Neural crest cell (in vitro differentiated cells): ENCODE measurements at places on chromosomes 2 and 18. TPM values are rescaled to one million over a fixed set of nuclear protein-coding genes. Genes with fewer than 3 reads are reported as not detected.

DNA sequence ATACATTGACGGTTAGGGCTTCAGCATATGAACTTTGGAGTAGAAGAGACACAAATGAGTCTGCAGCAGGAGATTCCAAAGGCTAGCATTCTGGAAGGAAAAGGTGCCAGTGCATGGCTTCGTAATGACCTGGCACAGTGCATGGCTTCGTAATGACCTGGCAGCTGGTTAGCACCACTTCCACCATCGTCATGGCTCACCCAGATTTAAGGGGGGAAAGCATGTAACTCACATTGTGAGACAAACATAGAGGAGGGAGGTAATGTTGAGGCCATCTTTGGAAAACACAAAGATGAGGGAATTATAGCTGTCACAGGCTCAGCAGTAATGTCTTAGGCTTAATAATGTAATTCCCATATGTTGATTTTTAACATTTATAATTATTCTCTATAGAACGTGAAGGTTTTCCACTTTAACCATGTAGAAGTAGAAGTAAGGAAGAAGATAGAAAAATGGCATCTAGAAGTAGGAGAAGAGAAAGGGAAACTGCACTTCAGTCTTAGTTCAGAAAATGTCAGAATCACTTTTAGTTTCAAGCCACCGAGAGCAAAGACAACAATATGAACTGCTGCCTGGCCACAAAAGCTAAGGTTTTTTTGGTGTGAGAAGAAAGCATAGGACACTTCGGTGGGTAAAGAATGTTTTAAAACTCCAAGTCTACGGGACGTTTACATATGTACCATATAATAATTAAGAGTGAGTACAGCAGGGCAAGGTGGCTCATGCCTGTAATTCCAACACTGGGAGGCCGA lies 6.8 kb upstream of the STK25 start:
- DNase-seq: no peak

SERPINB3 gene
- not detected in 2 replicates for total RNA-seq

CNTNAP5 gene
- 0.56 and 1.1 TPM in 2 replicates for total RNA-seq

SLC23A3 gene
- total RNA-seq: 0.34 and 1.5 TPM in 2 replicates

GRCh38 chr2:231189571-231190495 lies 8.6 kb upstream of the ARMC9 start:
- DNase-seq: no peak

FTCDNL1 gene
- 1.5 and 1.6 TPM in 2 replicates for total RNA-seq

FOXI3 gene
- 0.12 TPM in 1 of 2 replicates, not detected in the other for total RNA-seq

FMNL2 gene
- total RNA-seq: 54.9 and 55.3 TPM in 2 replicates

- no peak for DNase-seq
These were observed 43.7 kb upstream of the TMEM163 start for GRCh38 chr2:134762508-134762907.

CKAP2L gene
- 27.4 and 31.3 TPM in 2 replicates for total RNA-seq

ABCG8 gene
- total RNA-seq: not detected in 2 replicates

RUFY4 gene
- total RNA-seq: not detected in 2 replicates

IL1R2 gene
- not detected in 2 replicates for total RNA-seq

DNA sequence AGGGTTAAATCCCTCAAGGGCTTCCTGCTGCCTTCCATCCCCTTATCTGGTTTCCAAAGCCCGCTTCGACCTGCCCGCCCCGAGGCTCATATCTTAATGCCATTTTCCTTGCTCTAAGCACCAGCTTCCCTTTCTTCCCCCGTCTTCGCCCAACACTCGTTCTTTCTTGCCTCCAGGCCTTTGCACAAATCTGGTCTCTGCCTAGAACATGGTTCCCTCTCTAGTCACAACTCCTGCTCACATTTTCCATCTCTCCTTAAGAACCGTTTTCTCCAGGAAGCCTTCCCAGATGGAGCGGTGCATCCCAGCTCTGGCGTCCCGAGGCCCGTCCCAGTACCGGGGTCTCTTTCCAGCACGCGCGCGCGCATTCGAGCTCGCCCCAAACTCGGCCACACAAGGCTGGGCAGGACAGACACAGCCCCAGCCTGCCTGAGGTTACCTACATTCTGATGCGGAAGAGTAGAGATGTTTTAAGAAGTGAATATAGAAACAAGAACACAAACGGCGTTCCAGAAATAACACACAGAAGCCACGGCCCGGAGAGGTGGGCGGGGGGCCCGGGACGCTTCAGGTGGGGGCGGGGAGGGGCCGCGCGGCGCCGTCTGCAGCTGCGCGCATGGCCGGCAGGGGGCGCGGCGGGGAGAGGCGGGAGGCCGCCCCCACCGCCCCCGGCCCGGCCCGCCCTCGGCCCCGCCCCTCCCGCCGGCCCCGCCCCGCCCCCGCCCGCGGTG lies at the start of gene DGKD:
TSS of gene DGKD (plus strand) at position 726 of the 731 bp plus-strand sequence. CDS start 25 bp downstream, outside the sequence.
- peak; percentile 62 for DNase-seq

DNA sequence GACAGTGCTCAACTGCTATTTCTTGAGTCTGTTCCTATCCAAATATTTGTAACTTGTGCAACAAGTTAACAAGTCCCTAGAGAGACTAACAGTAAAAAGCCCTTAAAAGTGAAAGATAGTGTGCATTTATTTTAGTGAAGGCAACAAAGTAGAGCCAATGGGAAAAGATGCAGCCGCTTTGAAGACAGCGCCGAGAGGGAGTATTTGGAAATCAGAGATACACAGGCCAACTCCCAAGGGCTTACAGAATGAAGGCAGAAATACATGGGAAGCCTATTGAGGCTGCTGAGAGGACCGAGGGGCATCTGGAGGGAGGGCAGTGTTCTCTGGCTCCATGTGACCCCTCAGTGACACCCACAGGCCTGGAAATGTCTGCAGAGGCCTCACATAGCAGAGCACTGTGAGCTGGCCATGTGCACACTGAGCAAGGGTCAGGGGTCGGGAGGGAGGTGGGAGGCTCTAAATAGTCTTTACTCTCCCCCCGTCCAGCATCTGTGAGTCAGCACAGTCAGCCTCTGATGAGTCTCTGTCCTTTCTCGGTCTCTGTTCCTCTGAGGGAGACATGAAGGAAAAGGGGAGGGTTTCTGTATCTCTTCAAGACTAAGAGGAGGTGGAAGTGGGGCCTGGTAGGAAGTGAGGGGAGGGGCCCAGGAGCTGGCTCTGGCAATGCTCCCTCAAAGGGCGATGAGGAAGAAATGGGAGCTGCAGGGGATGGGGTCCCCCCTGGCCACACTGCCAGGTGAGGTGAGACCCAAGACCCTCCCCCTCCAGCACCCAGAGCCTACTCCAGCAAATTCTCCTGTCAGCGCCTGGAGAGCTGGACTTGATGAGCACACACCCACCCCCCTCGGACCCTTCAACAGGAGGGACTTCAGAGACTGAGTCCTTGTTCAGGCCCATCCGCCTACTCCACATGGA lies 133.6 kb downstream of the SP3 start:
- DNase-seq: peak; percentile 47

DNA sequence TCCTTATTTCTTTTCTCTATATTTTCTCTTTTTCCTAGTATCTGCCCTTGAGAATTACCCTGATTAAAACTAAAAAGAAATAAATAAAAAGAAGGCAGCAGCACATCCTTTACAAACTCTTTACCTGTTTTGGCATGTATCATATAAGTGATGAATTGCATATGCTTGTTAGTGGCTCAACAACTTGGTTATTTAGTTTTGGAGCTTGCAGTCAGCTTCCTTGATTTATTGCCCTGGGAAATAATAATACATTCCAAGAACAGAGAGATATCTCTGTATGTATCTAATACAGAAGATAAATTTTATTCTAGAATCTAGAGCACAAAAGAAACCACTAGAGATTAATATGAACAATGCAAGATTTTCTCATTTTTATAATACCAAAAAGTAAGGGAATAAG lies 139.8 kb upstream of the ZC3H15 start:
- no peak for DNase-seq

DNA sequence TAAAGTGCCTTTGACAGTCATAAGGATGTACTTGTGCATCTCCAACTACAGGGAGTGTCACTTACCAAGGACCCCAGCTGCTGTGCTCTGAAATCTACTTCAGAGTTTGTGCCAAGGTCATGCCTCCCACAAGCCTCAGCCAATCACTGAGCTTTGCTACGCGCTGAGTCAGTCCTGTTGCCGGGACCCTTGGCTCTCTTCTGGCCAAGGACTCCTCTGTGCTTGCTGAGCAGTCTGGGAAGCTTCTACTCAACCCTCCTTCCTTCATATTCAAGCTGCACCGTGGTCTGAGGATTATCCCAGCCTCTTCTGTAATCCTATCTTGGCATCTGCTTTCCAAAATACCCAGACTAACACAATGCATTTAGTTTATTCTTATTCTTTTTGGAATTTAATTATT lies 398.9 kb upstream of the FANCL start:
- no peak for DNase-seq

ACSL3 gene
- total RNA-seq: 89.0 and 89.5 TPM in 2 replicates

DNA sequence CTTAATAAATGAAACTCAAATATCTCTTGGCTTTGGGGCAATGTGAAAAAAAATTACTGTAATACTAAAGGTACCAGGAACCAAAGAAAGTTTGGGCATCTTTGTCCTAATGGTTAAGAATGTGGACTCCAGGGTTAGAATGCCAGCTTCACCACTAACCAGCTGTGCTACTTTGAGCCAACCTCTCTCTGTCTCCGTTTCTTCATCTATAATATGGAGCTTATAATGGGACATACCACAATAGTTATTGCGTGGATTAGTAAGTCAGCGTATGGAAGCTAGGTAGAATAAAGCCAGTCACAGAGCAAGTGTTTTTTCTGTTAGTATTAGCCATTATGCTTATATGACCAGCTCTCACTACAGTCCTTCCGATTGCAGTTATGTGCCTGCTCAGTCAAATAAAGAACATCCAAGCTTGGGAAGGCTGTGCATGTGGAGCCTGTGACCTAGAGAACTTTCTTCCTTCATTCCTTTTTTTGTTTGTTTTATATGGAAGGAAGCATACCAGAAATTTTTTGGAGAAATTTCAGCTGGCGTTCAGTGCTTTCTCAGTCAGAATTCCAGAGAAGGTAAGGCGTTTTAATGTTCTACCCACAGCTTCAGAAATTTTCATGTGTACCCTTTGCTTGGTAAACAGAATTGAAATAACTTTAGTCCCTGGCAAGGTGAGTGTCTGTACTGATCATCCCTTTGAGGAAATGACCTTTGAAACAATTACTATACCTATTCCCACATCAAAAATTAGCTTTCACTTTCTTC lies 114.0 kb upstream of the RND3 start:
- no peak for DNase-seq

DNA sequence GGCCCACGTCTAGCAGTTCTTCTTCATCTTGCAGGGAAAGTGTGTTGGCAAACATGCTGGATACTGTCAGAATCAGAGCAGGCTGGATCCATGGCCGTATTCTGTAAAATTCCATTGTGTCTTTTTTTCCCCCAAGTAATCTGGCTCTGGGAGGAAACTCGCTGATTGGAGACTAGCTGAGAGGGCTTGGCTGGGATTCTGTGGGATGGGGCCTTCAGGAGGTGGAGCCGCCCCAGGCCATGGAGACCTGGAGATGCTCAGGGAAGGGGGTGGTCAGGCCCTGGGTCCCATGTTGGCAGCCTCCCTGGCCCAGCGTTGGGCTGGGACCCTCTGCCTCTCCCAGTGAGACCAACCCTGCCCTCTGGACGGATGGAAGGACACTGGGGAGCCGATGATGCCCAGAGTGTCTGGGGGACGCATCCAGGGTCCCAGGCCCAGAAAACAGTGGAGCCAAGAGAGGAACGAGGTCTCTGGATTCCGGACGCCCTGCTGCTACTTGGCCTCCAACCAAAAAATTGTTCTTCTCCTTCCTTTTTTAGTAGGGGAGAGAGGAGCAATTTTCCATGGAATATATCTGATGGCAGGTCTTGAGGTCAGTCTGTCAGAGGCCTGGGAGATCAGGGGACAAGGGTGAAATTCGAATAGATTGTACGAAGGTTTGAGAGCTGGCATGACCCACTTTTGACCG lies 114.5 kb downstream of the AGAP1 start:
- DNase-seq: no peak

DNA sequence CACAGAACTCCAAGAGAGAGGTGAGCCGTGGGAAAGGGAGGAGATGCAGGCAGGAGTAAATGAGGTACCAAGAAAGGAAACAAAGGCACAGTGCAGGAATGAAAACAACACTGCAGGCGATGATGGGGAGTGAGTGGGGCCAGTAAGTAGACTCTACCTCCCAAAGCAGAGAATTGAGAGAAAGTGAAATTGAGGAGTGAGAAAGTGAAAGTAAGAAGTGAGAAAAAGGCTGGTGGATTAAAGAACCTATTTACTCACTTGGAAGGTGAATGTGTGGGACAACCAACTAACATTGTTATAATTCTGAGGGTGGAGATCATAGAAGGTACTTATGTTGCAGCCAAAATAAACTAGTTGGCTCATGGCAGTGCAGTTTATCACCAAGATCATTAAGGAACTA lies 193.1 kb upstream of the TMEM200C start:
- DNase-seq: no peak

RNU2-63P gene
- total RNA-seq: 24.6 and 25.1 TPM in 2 replicates

DNA sequence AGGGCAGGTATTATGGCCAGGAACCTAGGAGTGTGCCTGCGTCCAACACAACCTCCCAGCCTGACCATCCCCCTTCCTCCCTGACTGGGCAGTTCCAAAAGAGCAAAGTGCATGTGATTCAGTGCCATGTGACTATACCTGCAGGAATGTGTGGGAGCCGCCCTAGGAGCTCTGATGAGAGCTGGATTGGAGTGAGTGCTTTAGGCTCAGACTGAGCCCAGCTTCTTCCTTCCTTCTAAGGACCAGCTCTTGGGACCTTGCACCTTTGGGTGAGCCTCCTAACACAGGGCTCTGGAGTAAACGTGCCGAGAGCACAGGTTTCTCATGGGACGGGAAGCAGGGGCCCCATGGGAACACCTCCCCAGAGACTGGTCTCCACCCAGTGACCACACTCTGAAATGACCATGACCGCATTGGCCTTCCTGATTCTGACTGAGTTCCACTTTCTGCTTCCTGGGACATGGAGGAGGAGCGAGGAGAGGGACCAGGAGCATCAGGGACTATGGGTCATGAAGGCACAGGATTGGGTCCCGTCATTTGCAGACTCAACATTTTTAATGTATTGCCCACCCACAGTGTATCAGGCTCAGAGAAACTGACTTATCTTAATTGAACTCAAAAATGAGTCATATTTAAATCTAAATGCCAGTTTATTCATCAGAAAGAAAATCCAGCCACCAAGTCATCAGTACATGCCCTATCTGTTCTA lies 87.8 kb upstream of the BCL2L11 start:
- DNase-seq: no peak

HNRNPLL gene
- total RNA-seq: 79.9 and 80.8 TPM in 2 replicates

DNA sequence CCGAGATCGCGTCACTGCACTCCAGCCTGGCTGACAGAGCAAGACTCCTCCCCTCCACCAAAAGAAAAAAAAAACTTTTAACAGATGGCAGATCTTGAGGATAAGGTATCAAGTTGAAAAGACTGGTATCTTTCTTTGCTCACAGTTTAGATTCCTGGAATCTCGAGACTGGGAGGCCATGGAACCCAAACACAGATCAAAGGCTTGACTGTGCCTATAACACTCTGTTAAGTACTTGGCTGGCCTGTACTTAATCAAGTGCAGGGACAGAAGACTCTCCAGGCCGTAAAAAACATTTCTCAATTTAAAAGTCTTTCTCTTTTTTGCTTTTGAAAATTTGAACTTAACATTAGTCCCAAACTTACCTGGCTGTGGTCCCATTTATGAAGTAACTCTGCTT lies 107.1 kb upstream of the ZNF516 start:
- DNase-seq: no peak

ABCB11 gene
- 0.07 and 0.11 TPM in 2 replicates for total RNA-seq

ZNF236 gene
- total RNA-seq: 18.4 and 20.4 TPM in 2 replicates
